ENCODE measurements at places on chromosomes 7 and 10.

GRCh38 chr10:120205368-120206018 lies 251.5 kb upstream of the PLPP4 start:
- DNase-seq: no peak

DNA sequence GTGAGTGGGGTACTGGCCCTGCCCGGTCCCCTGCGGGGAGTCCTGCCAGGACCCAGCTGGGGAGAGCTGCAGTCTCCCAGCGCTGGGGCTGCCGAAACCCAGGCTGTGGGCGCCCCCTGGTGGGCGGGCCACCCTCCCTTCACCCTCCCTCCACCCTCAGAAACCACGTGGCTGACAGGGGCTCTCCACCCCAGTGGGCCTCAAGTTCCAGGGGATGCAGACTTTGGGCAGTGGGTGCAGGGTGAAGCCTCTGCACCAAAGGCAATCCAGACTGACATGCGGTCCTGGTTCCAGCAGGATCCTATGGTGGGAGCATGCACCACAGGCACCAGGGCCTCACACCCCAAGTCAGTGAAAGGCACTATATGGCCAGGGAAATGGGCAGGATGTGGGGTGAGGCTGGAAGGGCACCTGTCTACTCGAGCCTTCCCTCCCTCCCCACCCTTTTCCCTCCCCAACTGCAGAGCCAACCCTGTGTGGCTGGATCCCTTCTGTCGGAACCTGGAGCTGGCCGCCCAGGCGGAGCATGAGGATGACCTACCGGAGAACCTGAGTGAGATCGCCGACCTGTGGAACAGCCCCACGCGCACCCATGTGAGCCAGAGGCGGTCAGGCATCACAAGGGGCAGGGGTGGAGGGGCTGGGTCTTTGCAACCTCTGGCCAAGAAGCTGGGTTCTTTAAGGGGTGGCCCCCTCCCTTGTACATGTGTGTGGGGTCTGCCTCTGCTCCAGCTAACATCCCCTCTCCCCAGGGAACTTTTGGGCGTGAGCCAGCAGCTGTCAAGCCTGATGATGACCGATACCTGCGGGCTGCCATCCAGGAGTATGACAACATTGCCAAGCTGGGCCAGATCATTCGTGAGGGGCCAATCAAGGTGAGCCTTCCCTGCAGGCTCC lies 38.8 kb downstream of the PSAP start:
- DNase-seq: peak; percentile 89

DNA sequence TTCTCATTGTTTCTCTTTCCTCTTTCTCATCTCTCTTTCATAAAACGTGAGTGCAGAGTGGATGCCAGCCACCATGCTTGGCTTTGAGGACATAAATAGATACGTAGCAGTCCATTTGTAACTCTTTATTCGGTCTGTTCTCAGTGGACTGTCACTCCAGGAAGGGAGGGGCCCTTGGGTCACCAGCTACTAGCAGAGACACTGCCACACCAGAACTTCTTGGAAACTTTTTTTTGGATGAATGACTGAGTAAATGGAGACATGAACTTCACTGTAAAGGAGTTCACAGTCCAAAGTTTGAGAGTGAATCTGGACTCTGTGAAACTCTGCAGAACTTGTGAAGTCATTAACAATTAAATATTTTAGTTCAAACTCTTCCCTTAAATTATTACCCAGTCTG lies 20.2 kb downstream of the CHN2 start:
- DNase-seq: no peak

- no peak for DNase-seq
Observed at GRCh38 chr7:47552621-47553020, 29.3 kb downstream of the TNS3 start.

GRCh38 chr7:39937366-39938153 lies 12.5 kb upstream of the CDK13 start:
- DNase-seq: no peak

- no peak for DNase-seq
Observed at GRCh38 chr7:107482571-107482970, 12.7 kb downstream of the GPR22 start.

DNA sequence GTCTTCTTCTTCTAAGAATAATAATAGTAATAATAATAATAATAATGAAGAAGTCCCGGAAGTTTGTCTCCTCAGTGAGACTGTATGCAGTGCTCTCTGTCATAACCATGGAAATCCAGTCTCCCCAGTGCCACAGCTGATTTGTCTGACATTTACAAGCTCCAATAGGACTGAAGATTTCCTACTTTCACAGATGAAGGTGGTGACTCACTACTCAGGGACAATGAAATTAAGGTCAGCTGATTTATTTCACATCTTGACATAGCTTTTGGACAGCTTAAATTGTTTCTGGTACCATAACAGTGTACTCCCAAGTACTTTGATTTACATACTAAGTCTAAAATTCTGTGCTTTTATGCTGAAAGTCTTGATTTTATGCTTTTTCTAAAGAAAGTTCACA lies 6.9 kb downstream of the CELF2 start:
- DNase-seq: no peak

All from CD4-positive, alpha-beta T cell (primary cell).